Tibial artery (tissue), 4 donors: ENCODE measurements at places on chromosomes 5 and 9.

DNA sequence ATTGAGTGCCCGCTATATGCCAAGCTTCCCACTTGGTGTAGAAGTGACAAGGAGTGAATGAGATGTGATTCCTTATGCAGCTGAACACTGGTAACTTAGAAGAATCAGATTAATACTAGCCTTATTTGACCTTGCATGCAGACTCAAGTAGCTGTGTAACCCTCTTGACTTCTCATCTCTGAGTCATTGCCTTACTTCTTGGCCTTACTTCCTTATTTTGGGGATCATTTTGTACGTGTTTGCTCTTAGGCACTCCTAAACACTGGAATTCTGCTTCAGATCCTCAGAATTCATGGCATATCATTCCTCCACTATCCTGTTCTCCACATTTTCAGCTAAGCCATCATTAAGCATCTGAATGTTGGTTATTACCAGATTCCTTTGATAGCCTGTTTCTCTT is 948.9 kb upstream of the ARRDC3 start:
- no peak for DNase-seq

DNA sequence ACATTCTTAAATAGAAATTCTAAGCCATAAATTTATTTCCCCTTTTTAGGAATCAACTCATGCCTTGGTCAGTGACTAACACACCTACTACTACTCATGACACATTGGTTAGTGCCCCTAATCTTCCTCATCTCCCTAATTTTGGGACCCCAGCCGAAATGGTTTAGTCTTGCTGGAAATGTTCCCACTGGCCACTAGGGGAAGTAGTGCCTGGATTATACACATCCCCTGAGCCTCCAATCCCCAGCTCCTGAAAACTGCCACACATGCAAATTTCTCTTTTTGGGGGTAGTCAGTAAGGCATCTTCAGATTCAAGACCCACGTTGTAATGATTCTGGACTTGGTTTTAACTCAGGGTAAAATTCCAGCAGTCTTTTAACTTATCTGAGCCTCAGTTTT is 79.8 kb downstream of the HSD17B3 start:
- no peak for DNase-seq

DNA sequence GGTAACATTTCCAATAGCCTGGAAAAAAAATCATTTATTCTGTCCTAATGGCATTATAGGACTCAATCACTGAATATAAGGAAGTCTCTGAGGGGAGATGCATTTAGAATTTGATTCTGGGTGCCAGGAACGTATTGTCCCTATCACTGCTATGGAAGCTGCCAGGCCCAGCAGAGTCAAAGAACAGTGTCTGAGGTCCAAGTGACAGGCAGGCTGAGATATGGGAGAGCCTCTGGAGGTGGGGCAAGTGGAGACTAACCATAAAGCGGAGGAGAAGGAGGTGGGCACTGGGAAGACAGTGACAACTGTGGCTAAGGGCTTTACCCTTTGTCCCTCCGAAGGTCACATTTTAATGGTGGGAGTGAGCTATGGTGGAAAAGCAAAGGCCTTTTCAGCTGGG is 505.5 kb downstream of the CTNND2 start:
- DNase-seq: no peak

GRCh38 chr5:41277476-41278245 is 64.3 kb upstream of the C6 start:
- DNase-seq: no peak

GRCh38 chr5:24347158-24347557 is 297.6 kb downstream of the CDH10 start:
- DNase-seq: no peak

DNA sequence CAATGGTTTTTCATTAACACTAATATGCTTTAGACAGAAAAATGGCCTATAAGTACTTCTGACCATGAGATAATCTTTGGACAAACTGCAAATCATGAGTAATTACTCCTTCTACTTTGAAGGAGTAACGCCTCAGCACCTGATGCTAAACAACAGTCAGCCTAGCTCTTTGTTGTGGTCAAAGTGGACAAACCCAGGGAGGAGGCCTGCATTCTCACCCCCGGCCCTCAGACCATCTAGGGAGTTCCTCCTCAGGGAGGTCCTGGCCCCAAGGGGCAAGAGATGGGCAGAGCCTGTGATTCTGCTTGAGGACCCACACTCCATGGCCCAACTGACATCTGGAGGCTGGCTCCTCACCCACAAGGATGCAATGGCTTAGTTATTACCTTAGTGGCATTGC is 48.2 kb upstream of the ANGPTL2 start:
- no peak for DNase-seq

DNA sequence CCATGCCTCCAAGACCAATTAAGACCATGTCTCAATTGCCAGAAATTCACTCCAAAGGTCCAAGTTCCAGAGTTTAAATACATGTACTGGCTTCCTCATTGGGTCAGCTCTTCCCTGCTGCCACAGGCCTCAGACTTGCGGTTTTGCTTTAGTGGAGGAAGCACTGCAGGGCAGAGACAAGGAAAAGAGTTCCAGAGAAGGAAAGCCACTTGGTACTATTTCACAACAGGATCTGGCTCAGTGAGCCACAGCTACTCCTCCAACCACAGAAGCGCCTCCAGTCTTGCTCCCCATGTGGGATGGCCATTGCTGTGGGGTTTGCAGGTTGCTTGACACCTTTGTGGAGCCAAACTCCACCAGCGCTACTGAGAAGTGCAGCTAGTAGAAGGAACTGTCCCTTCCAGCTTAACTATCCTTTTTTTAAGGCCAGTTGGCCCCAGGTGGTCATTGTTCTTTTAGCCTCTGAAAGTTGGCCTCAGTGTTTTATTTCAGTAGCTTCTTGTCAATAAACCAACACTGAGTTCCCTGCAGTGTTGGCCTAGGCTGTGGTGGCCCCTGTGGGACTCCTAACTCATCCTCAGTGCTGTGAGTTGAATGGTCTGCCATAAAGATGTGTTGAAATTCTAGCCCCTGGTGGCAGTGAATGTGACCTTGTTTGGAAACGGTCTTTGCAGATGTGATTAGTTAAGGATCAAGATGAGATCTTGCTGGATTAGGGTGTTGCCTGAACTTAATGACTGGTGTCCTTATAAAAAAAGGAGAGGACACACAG is 93.7 kb upstream of the DAP start:
- peak; percentile 57 for DNase-seq

- no peak for DNase-seq
Observed at GRCh38 chr9:133928248-133928764, 63.8 kb downstream of the VAV2 start.

DNA sequence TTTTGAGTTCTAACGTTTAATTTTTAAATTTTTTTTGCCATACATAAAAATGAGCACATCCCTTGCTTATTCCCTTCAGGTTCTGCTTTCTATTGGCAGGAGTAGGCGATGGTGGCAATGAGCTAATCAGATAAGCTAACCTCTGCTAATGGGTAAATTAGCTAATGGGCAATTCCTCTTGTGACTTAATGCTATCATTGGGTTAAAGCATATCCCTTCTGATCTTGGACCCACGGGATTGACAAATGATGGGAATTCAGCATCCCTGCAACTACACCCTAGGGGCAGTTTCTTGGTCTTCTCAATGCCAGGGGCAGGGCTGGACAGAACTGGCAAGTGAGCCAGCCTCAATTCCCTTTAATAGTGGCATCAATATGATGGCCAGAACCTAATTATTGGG is 70.2 kb upstream of the IL12B start:
- DNase-seq: no peak

DNA sequence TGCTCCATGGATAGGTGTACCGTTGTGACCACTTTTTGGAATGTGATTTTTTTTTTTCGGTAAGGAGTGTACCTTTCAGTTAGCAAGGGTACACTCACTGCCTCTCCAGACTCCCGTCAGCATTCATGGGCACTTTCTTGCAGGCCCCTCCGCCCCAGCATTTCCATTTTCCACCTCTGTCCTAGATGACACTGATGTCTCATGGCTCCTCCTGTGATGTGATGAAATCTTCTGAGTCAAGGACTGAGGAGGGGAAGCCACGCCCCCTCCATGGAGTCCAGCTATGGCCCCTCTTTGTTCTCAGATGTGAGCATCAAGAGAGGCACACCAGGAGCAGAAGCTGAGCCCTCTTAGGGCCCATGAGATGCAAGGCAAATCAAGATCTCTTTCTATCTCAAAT is 61.8 kb downstream of the CTSL start:
- no peak for DNase-seq

GRCh38 chr5:9343146-9343850 is 202.6 kb downstream of the SEMA5A start:
- DNase-seq: no peak

DNA sequence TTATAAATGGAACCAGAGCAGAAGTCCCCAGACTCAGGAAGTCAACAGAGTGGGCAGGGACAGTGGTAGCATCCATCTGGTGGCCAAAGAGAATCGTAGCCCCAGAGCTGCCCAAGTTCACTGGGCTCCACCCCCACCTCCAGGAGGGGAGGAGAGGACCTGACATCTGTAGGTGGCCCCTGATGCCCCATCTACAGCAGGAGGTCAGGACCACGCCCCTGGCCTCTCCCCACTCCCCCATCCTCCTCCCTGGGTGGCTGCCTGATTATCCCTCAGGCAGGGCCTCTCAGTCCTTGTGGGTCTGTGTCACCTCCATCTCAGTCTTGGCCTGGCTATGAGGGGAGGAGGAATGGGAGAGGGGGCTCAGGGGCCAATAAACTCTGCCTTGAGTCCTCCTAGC is 10.3 kb upstream of the URM1 start:
- no peak for DNase-seq

- DNase-seq: no peak
Observed at GRCh38 chr5:79333852-79334557, 98.1 kb downstream of the JMY start.

- DNase-seq: no peak
Observed at GRCh38 chr5:150801117-150801927, 22.8 kb downstream of the SMIM3 start.

- no peak for DNase-seq
Observed at GRCh38 chr9:72635197-72635596, 113.8 kb downstream of the TMC1 start.

- DNase-seq: no peak
Observed at GRCh38 chr5:99272576-99272975, 343.8 kb upstream of the CHD1 start.

DNA sequence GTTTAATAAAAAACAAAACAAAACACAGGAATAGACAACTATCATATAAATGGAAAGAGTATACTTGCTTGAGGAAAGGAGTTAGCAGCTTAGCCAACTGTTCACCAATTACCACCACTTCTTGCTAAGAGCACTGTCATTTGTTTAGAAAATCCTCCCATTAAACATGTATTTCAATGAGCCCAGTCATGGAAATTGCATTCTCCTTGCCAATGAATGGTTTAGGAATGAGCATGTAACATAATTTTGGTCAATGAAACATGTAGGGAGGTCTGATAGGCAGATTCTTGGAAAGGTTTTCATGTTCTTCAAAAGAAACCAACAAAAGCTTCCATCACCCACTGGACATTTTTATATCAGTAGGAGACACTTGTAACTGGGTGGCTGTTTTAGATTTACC is 502.8 kb upstream of the PAPPA start:
- DNase-seq: no peak

DNA sequence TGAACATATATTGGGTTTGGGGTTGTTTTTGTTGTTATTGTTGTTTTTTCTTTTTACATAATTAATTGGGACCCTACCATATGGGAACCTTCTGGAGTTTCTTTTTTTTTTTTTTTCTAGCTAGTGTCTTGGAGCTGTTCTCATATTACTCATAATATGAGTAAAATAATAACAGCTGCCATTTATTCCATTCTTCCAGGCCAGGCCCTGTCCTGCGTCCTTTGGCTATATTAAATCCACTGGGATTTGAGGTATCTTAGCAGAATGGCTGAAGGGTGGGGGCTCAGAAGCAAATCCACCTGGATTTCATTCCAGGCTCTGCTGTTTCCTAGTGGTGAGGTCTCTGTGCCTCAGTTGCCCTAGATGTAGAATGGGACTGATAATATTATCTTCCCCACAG is 47.2 kb upstream of the RPL26L1 start:
- DNase-seq: no peak

GRCh38 chr5:76325876-76326491 is 77.1 kb upstream of the IQGAP2 start:
- DNase-seq: no peak

DNA sequence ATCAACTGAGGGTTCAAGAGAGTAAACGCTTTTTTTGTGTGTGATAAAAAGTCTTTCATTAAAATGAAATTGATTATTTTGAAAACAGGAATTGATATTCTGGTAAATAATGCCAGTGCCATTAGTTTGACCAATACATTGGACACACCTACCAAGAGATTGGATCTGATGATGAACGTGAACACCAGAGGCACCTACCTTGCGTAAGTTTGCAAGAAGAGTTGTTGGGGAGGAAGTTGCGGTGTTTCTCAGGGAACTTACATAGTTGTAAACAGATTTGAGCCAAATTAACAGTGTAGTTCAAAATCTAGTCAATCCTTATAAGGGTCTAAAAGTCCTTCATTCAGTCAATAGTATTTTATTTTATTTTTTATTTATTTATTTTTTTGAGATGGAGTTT is 28.9 kb downstream of the HSDL2 start:
- DNase-seq: no peak

DNA sequence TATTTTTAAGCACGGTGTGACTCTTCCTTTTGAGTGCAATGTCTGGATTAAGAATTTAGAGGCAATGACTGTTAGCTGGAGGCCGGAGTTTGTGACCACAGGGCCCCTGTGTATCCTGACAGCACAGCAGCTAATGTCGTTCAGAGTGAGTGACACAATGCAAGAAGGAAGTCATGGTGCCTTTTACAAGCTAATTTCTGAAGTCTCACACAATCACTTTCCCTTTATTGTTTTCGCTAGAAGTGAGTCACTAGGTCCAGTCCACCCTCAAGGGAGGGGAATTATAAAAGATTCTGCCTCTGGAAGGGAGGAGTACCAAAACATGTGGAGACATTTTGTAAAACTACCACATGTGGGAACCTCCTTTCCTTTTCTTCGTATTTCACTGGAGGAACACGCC is 185.5 kb upstream of the FGF10 start:
- no peak for DNase-seq

GRCh38 chr5:66066826-66067225 is 77.3 kb upstream of the SREK1 start:
- DNase-seq: no peak

DNA sequence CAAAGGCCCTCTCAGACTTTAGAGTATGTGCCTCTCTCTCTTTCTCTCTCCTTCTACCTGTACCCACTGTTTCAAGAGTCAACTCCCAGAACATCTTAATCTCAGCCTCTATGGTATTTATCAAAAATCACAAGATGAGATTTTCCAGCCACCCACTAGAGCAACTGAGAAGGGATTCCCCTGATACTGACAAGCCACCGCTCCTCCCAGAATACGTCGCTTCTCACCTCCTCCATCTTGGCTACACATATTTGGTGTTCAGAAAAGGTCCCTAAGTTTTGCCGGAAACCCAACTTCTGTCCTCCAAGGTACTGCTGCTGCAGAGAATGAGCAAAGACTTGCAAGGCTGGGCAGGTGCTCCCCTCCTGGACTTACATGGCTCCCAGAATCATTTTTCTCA is 6.1 kb downstream of the GARIN3 start:
- no peak for DNase-seq
